Activated CD4-positive, alpha-beta T cell treated with anti-CD3 and anti-CD28 coated beads, Interleukin-10, Interleukin-2, amounts not matched to agents 100 ng/mL and 50 ng/mL, durations not matched to agents 16 hours and 8 hours (primary cell): ENCODE measurements at places on chromosomes 5 and 9.

GRCh38 chr5:112907166-112907631 is 14.8 kb downstream of the REEP5 start:
- DNase-seq, result no peak

GRCh38 chr5:56527174-56527573 is 288.2 kb upstream of the MAP3K1 start:
- DNase-seq, result no peak

DNA sequence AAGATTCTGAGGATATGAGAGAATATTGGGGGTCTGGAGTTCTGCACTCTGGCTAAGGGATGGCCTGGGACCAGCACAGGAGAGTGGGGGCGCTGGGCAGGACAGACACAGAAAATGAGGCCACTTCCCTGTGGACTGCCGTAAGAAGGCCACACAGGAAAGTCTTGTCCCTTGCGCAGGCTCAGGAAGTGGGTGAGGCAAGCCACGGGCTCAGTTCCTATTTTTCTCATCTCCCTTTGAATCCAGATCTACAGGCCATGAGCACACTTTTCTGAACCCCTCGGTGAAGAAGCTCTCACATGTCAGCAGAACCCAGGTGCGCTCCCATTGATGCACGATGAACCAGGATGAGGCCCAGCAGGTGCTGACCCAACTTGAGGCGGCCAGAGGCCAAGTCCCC is 207.4 kb downstream of the AGTPBP1 start:
- no peak for DNase-seq

DNA sequence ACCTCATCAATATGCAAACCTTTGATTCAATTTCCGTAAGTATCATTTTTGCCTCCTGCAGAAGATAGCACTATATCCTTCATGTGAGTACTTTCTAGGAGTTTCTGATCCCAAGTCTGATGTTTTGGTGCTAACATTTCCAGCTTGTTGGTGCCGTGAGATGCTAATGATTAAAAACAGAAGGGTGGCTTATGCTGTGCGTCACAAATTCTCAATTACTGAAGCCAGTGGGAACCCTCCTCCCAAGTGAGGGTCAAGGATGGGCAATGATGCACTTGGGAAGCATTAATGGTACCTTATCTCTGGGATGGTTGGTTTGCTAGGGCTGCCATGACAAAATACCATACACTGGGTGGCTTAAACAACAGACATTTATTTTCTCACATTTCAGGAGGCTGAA is 123.0 kb downstream of the FOXD1 start:
- DNase-seq, result no peak

- DNase-seq, result no peak
Measured at GRCh38 chr5:178514851-178515418, 75.3 kb downstream of the COL23A1 start.

DNA sequence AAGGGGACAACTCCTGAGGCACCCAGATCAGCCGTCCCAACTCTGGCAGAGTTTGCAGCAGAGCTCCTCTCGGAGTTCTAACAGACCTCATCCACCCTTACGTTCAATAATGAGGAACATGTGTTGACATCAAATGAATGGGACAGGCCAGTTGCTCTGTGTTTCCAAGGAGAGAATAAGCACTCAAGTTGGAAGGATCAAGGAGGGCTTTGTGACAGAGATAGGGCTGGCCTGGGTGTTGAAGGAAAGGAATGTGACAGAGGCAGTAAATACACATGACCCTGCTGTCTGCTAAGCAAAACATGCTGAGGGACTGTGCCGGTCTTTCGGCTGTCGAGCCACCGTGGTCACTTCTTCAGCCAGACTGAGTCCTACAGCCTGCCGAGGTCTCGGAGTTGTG is 48.2 kb downstream of the GPR107 start:
- DNase-seq, result no peak

- DNase-seq, result no peak
Measured at GRCh38 chr9:108024604-108025003, 535.0 kb upstream of the KLF4 start.

DNA sequence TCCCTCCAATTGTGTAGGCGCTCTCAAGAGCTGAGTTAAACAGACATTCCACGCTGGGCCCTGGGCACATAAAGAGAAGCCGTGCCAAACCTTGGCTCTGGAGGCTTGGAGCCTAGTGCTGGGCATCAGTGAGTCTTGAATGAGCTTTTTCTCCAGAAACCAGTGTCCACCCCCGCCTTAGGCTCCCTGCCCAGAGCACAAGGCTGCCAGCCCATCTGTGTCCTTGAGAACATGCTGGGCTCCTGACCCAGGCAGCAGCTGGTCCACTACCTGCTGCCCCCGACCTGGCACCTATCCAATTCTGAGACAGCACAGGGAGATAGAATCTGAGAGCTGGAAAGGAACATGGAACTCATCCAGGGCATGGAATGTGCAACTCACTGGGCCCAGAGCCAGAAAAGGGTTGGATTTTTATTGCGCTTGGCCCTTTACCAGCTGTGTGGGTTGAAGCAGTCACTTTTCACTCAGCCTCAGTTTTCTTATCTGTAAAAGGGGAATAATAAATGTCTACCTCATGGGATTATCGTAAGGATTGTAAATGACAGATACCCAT is 92.4 kb upstream of the CPLX2 start:
- no peak for DNase-seq

GRCh38 chr5:10904862-10905432 is 143.9 kb upstream of the DAP start:
- DNase-seq, result no peak

DNA sequence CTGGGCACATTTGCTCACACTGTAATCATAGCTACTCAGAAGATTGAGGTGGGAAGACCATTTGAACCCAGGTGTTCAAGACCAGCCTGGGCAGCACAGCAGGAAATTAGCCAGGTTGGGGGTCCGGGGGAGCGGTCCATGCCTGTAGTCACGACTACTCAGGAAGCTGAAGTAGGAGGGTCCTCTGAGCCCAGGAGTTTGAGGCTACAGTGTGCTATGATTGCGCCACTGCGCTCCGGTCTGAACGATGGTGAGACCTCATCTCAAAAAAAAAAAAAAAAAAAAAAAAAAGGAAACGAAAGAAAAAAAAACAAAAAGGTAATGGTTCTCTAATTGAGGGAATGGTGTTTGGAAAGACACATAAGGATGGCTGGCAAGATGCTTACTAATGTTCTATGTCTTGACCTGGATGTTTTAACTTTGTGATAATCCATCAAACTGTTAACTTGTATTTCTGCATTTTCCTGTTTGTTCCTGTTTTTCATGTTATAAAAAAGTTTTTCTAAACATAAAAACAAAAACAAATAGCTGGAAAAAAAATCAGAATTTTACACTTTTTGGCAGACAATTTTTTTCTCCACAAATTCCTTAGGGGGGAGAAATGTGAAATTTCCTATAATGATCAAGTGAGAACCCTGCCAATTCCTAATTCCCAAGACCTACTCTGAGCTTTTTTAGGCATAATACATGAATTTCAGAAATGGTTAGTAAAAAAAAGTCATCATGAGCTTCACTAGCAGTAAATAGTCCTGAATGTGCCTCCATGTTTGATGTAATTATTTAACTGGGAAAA is 96.9 kb downstream of the DENND1A start:
- no peak for DNase-seq

DNA sequence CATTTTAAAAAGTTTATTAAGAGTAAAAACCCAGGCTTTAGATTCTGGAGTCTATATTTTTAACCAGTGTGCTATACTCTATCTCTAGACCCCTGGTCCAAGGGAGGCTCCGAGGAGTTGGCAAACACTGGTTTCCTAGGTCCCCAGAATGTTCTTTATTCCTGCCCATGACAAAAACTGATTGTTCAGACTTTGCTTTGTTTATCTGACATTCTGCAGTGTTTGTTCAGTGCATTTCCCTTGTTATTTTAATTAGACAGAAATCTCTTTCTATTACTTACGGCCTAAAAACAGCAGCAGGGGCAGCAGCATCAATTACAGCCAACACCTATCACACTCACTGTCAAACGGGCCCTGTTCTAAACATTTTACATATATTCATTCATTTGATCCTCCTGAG is 2011.6 kb upstream of the WWC1 start:
- no peak for DNase-seq

GRCh38 chr5:135151256-135151655 is 117.2 kb upstream of the PITX1 start:
- no peak for DNase-seq

GRCh38 chr9:82513976-82514735 is 525.6 kb downstream of the SPATA31D1 start:
- DNase-seq, result no peak

GRCh38 chr9:72564479-72565281 is 43.3 kb downstream of the TMC1 start:
- no peak for DNase-seq

DNA sequence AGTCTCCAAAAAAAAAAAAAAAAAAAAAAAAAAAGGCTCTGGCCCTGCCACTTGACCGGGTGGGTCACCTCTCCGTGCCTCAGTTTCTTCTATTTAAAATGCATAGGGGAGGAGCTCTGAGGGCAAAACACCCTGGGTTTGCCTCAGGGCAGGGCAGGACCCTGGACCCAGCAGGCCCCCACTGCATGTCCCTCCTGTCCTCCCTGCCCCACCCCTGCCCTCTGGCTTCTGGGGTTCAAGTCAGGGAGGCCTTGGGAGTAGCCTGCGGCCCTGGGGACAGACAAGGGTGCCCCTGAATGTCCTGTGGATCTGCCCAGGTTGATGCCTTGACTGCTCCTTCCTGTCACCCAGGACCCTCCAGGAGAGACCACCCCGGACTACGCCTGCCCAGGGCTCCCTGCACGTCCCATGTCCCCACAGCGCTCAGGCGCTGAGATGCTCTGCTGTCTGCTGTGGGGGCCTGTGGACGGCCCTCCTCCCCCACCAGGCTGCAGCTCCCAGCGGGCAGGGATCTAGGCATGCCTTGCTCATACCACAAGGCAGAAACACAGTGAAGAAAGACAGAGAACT is 35.4 kb downstream of the ADAMTS2 start:
- no peak for DNase-seq

DNA sequence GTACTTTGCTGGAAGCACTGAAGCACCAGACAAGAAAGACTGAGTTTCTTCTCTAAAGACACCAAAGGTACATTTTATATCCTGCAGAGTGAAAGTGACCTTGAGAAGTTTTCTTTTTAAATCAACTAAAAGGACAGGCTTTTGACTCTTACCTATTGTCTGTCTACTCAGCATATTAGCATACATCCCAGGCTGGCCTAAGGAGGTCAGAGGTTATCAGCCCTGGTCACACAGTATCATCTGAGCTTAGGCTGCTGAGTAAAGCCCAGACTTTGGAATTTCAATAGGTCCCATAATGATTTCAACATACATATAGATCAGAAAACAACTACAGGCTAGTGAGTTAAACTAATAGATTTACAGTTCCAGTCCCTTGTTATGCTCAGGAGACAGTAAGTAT is 10.1 kb upstream of the CDH9 start:
- DNase-seq, result no peak

DNA sequence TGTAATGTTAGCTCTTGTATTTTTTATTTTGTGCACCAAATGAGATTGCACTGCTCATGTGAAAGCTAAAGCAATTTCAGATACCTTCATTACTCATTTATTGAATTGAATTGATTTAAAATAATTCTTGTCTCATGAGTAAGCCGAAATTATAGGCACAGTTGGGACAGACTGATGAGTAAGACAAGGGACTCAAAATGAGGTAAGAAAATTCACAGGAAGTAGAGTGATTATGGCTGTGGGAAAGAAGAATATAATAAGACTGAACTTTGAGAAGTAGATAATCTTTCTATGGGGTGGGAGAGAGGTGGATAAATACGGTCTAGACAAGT is 51.1 kb downstream of the NUDT12 start:
- no peak for DNase-seq

DNA sequence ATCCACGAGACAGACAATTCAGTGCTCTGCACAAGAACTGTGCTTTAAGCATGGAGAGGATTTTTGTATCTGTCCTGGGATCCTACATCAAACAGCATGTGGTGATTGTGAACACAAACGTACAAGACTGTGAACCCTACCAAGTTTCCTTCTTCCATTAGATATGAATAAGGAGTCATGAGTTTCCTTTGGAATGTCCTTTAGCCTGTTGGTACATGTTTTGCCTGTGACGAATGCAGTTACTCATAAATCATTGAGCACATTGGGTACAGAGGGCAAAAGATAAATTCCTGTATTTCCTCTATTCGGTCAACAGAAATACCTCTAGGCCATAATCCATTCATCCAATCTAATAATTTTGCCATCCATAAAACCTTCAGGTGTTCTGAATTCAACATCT is 61.5 kb downstream of the FXN start:
- DNase-seq, result no peak

DNA sequence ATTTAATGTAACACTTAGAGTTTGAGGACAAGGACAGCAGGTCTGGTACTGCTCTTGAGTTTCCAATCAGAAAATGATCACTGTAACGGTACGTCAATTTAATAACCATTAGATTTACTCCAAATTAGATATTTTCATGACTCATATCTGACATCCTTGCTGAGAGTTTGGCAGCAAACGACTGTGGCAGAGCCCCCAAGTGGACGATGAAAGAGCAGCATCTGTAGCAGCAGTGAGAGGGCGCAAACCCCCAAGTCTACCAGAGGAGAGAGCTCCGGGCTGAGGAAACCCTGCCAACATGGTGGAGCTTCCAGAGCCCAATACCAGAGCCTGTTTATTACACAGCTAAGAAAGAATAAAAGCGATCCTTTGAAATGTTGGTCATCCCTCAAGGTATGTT is 73.2 kb upstream of the EPB41L4A start:
- peak; percentile 38 for DNase-seq

DNA sequence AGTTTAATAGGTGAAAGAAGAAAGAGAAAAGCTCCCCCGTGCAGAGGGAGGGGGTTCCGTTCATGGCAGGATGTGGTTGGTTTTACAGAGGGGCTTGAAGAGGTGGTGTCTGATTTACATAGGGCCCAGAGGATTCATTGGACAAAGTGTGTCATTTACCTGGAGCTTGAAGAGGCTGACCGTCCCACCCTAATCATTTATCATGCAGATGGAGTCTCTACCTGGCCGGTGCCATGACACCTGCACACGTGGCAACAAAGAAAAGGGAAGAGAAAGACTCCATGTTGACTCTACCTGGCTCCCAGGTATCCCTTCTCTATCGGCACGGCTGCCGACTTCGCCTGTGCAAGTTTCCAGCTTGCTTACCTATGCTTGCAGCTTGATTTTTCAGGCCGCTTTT is 35.3 kb upstream of the PRRC2B start:
- DNase-seq, result no peak

DNA sequence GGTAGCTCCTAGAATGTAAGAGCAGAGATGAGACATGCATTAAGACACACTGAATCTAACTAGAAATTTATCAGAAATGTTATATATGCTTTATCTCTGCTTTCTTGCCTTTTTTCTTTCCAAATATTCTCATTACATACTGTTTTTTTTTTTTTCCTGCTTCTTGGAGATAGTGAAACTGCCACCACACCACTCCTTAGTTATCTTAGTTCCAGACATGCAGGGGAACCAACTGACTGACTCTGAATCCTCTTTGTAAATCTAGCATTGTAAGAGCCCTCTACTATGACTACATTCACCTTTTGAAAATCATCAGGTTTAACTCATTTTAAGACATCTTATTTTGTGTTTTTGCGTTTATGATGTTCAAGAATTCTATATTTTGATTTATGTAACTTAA is 181.3 kb upstream of the ST8SIA4 start:
- DNase-seq, result no peak
